ENCODE measurements at places on chromosomes 2 and 18.

DNA sequence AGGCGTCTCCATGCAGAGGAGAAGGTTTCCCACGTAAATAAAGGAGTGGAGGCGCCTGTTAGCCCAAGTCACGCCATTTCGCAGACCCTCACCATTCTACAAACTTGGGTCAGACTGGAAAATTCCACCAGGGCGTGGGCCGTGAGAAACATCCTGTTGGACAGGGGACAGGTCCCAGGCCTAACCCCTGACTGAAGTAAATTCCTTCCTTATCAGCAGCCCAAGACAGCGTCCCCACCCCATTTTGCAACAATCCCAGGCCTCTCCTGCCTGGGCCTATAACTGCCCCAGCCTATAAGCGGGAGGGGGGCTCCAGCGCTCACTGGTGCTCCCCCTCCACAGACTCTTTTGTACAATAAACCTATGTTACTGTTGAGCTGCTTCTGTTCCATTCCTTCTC is 57.3 kb upstream of the CBLN2 start:
- no peak for DNase-seq

DNA sequence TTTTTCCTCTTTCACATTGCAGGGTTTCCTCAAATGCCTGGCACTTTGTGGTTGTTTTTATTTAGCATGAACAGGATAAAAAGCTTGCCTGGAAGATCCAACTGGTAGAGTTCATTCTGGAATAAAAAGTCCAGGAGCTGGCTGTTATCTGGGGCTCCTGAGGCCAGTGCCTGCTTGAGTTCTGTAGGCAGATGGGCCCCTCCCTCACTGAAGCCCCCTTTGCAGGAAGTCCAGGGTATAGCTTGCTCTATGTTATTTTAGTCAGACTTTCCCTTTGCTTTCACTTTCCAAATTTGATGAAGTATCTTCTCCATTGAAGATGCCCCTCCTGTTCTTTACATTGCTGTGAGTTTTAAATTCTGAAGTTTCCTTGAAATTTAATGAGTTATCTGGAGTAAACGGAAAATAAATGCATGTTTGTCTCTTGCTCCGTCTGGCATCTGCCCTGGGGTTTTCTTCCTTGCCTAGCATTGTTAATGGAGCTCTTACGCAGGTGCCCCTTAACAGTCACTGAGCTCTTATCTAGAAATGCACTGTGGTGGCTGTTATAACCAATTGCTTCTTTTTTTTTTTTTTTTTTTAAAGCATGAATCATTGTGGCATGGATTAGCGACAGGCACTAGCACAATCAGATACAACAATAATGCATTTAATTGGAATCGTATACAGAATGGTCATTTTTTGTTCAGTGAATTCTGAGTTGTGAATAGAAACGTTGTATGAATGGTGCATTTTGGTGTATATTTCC is 27.0 kb upstream of the LPIN1 start:
- DNase-seq: no peak

DNA sequence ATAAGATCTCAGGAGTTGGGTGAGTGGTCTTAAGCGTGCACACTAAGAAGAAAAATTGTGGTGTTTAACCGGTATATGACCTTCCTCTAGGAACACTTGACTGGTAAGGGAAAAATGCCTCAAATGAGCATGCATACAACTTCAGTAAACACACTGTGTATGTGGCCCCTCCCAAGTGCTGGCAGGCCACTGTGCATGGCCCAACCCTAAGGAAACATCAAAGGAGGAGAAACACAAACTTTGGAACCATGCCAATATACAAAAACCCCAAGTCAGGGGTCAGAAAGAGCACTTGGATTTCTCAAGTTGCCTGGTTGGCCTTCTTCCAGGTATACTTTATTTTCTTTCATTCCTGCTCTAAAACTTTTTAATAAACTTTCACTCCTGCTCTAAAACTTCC is 308.9 kb upstream of the LRRTM4 start:
- DNase-seq: no peak

GRCh38 chr2:238133499-238134392 is 4.7 kb upstream of the KLHL30 start:
- no peak for DNase-seq

DNA sequence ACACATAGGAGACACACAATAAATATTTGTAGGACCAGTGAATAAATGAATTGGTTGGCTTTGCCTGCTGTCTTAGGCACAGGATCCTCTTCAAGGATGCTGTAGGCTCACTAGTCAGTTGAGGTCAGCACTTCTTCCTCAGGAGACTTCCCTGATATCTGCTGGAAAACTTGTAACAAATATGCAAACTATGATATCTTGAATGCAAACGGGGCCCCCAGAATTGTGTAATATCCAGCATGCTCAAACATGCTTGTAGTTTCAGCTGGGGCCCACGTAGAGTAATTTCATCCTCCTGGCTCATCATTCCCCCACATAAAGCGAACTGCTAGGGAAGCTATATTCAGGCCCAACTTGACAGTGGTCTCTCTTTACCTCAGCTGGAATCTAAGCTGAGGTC is 43.6 kb downstream of the POLE4 start:
- DNase-seq: no peak

GRCh38 chr2:47048801-47049480 is 106.2 kb downstream of the STPG4 start:
- DNase-seq: no peak

GRCh38 chr2:66437109-66437690 is 2.3 kb downstream of the MEIS1 start:
- peak; percentile 59 for DNase-seq

DNA sequence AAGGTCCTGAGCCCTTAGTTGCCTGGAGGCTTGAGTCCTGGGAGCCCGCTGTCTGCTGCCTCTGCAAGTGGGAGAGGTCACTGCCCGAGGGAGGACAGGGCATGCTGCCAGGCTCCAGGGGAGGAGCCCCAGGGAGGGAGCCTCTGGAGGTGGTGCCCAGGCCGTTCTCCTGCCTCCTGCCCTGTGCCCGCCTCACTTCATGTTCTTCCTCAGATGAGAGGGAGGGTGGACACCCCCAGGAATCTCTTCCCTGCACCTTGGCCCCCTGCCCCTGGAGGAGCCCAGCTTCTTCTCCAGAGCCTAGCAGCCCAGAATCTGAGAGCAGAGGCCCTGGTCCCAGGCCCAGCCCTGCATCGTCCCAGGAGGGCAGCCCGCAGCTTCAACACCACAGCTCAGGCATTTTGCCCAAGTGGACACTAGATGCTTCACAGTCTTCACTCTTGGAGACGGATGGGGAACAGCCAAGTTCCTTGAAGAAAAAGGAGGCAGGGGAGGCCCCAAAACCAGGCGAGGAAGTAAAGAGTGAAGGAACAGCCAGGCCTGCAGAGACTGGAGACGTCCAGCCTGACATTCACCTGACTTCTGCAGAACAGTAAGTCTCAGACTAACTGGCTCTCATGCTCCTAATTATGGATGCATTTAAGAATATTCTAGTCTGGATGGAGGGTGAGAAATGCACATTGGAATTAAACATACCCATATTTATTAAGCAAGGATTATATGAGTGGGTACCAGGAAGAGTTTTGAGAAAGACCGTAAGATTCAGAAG is 12.1 kb downstream of the PSD4 start:
- no peak for DNase-seq

- peak; percentile 21 for DNase-seq
Observed at GRCh38 chr2:38535744-38536506, 66.8 kb downstream of the HNRNPLL start.

DNA sequence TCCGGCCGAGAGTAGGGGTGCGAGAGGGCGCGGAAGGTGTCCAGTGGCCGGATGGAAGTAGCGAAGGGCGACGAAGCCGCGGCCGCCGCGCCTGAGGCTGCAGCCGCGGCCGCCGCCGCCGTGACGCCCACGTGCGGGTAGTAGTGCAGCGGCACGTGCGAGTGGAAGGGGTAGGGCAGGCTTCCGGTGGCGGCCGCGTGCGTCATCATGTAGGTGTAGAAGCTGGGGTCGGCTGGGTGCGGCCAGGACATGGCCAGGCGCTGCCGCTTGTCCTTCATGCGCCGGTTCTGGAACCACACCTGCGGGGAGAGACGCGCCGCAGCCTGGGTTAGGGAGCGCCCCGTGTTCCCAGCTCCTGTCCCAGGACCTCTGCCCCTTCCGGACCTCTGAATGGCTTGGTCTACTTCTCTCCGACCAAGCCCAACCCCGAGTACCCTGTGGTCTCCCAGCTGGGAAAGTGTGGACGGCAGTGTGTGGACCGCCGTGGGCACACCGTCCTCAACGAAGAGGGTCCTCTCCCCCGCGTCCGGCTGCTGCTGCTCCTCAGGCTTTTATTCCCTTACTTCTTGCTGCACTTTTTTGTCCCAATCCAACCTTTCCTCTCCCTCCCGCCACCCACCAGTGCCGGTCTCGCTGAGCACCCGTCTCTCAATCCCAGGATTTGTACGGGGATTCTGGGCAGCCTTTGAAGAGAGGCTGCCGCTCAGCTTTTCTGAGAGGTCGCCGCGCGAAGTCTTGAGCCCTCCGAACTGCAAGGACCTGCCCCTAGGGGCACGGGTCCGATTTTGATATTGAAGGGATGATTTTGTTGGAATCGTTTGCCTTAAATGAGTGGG is 3.0 kb downstream of the EVX2 start:
- DNase-seq: no peak

Measured in skin of body (tissue), 3 donors.